ENCODE measurements at places on chromosomes 1 and 21.

DNA sequence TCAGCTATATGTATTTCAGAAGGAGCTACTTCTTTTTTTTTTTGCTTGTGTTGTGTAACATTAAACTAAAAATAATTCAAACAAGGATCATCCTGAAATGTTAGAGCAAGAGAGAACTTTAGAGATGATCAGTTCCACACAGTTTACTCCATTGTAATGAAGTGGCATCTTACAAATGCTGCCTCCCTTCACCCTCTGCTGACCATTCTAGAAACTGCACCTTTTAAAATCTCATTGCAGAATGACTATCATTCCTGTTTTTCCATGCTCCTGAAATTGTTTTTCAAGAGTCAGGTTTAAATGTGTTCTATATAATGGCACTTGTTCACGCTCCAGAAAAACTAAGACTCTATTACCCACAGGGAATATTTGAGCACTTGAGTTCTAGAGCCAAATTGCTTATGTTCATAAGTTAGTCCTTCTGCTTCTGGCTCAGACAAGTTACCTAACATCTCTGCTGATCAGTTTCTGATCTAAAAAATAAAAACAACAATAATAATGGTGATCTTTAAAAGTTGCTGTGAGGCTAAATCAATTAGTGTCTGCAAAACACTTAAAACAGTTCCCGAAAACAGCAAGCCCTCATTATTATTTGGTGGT lies 21.5 kb upstream of the SLC44A5 start:
- DNase-seq = no peak

- no peak for DNase-seq
These were observed 529.5 kb downstream of the KCNT2 start for GRCh38 chr1:196078691-196079090.

DNA sequence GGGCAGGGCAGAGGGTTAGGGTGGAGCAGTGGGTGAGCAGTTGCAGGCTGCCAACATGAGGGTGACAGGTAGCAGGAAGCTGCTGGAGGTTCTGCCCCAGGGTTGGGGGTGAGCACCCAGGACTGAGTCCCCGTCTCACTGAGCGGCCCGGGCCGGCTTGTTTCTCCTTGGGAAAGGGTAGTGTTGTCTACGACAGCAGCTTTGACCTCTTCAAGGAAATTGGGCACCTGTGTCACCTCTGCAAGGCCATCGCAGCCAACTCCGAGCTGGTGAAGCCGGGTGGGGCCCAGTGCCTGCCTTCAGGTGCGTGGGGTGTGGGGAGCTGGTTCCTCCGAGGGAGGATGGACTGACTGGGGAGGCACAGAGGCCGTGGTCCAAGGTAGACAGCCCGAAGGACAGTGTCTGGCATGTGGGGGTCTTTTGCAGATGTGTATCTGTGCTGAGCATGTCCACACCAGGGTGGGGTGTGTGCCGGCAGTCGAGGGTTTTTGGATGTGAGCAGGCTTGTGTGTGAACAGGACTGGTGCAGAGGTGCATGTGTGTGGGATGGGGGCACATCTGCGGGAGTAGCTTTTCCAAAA lies 51.9 kb downstream of the DISP3 start:
- no peak for DNase-seq

DNA sequence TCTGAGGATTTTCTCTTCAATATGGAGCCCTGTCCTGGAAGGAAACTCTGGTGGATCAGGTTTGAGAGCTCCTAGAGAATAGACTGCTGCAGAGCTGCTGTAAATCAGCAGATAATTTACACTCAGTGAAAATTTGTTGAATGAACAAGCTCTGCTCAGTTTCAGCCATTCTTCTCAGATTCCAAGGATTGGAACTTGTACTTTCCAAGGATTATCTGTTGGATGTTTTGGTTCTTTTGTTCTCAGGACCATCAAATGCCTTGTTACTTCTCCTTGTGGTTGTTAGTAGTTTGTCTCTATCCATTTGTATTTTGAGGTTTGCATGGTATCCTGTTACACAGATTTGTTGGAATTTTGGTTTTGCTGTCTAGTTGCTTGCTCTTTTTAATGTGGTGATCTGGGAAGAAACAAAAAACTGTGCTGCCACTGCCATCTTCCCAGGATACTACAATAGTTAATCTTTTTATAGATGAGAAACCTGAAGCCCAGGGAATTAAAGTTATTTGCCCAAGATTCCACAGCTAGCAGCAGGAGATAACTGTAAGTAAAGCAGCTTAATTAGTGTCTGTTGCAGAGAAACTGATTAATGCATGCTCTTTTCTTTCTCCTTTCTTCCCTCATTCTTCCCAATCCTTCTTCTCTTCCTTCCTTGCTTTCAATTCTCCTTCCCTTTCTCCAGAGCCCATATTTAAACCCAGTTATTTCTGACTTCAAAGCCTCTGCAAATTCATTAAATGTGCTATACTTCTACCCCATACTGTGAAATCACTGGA lies 21.7 kb upstream of the KIFAP3 start:
- no peak for DNase-seq

DNA sequence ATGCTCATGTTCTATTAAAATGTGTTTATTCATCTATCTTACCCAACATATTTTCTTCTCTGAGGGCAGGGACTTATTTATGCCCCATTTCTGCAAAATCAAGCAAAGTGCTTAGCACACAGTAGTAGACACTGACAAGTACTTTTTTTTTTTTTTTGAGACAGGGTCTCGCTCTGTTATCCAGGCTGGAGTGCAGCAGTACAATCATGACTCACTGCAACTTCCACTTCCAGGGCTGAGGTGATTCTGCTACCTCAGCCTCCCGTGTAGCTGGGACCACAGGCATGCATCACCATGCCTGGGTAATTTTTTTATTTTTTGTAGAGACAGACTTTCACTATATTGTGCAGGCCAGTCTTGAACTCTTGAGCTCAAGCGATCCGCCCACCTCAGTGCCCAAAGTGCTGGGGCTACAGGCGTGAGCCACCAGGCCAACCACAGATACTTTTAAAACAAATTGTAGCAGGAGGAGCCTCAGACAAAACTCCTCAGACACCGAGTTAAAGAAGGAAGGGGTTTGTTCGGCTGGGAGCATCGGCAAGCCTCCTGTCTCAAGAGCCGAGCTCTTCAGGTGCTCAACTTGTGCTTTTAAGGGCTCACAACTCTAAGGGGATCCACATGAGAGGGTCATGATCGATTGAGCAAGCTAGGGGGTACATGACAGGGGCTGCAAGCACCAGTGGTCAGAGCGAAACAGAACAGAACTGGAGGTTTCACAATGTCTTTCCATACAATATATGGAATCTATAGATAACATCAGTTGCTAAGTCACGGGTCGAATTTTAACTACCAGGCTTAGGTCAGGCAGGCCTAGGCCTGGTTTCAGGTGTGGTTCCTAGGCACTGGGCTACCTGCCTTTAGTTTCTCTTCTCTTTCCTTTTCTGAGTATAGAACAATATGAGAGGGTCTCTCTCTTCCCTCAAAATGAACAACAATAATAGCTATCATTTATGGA lies 5.7 kb upstream of the TMEM167B start:
- no peak for DNase-seq

GRCh38 chr21:37742532-37742931 lies 173.7 kb downstream of the KCNJ6 start:
- DNase-seq = no peak

- DNase-seq = no peak
These were observed 11.4 kb downstream of the SLC45A3 start for GRCh38 chr1:205668951-205669340.

GRCh38 chr1:16172964-16173446 lies 17.1 kb upstream of the EPHA2 start:
- no peak for DNase-seq

GRCh38 chr1:12386130-12386529 lies 156.3 kb downstream of the VPS13D start:
- peak; percentile 79 for DNase-seq

DNA sequence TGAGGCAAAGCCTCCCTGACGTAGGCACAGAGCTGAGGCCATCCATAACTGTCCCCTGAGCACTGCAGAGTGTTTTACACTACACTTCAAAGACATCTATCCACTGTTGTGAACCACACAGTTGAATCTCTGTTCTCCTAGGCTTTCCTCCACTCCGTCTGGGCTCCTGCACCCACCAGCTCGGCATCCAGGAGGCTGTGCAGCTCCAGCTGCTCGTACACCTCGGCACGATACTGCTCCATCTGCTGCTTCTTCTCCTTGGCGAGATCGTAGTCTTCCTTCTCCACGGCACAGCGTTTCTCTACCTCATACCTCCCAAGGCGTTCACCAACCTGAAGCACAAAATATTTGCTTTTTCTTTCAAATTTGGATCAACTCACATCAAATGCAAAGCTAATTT lies 18.2 kb downstream of the CEP104 start:
- DNase-seq = no peak

GRCh38 chr1:201709564-201710295 lies 119.2 kb upstream of the IPO9 start:
- peak; percentile 29 for DNase-seq

DNA sequence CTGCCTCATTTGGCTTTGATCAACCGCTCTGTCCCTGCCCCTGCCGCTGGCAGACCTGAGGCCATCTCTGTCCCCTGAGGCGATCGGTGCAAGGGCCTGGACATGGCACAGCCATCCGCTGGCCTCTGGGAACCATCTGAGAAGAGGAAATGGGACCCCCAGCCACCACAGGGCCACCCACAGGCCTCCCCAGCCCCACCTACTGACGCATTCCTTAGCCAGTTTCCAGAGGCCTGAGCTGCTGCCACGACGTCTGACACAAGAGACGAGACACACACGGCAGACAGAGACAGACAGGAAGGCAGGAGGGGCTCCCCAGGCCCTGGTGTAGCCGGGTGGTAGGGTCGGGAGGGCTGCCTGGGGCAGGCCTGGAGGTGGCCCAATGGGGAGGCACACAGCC lies 37.3 kb upstream of the EDN2 start:
- no peak for DNase-seq

GRCh38 chr1:93603106-93603505 lies 78.5 kb downstream of the BCAR3 start:
- DNase-seq = no peak

DNA sequence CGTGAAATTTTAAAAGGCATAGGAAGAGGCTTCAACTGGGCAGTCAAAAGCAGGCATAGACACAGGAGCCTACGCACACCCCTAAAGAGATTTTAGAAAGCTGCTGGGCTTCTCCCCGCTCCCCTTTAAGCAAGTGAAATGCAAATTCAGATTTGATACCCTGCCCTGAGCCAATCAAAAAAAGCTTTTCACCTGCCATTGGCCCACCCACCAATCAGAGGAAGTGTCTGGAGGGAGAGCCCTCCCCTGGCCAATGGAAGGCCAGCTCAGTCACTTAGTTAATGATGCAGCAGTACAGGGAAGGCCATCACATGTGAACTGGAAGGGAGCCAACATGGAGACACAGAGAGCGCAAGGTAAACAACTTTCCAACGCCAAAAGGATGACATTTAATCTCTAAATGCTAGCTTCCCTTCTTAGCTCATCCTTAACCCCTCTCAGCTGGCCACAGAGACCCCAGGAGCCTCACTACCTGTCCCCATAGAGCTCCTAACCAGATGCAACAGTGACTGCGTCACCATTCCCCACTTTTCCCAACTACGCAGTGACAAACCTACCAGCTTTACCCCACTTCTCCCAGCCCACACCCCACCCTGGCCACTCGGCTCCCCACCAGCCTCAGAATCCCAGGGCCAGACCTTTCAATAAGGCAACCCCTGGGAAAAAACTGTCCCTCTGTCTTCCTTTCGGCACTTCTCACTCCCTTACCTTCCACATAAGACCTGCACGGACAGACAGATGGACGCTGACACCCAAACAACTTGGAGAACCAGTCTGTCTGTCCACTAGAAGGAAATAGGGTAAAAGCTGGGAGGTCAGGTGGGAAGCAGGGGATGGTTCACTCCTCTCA lies 71.0 kb downstream of the CD46 start:
- peak; percentile 86 for DNase-seq

GRCh38 chr1:219039017-219039681 lies 134.5 kb upstream of the LYPLAL1 start:
- no peak for DNase-seq

DNA sequence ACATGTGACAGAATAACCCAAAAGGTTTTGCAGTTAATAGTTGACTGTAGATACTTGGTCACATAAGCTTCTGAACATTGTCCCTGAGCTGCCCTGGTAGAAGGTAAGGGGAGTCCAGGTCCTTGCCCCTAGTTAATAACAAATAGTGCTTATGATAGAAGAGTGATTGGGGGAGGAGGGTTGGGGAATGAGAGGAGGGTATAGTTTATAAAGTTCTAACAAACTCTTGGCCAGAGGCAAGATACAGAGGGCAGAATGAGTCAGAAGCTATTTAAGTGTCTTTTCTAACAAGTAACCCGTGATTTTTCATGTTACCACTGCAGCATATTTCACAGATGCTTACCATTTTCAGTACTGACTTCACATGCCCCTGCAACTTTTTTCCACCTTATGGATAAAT lies 26.7 kb upstream of the MYOCOS start:
- DNase-seq = no peak

DNA sequence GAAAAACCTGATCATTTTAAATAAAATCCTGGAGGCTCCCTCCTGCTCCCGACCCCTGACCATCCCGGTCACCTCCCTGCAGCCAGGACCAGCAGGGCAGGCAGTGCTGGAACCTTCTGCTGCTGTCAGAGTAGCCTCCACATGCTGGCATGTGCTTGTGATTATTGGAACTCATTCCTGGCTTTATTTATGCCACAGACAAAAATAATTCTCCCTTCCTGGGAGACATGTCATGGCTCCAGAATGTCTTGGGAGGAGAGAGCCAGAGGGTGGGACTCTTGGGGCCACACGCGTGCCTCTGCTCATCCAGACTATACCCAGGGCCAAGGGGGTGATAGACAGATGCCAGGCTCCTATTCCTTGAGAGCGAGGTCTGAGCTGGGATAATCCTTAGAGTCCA lies 183.6 kb upstream of the RAB4A start:
- DNase-seq = no peak

DNA sequence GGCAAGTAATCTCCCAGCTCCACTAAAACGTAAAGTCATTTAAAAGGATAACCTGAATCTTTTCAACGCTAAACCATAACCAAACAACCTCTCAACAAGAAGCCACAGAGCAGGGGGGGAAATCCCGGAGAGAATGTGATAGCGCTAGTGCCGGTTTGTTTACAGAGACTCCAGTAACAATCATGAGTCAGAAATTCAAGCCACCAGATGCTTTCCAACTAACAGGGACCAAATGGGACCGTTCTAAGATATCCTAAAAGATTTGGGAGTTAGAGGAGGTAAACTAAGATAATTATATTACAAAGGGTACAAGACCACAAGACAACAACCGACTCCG lies 825 bp downstream of the DCAF8 start:
- DNase-seq = peak; percentile 91

DNA sequence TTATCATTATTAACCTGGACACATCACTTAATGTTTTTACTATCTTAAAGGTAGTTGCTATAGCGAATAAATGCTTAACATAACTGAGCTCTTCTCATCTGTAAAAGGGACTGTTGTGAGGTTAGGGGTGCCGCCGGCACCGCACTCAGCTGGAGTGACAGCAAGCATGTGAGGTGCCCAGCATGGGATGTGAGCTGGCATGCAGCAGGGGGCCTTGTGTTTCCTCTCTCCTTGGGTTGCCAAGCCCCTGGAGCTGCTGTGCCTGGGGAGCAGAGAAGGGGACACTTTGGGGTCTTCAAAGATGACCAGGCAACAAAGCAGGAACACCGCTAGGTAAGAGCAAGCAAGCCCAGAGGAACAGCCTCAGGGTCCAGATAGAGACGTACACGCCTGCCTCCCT lies 2.1 kb upstream of the ZC3H12A start:
- DNase-seq = no peak

- DNase-seq = no peak
These were observed 21.2 kb upstream of the EPRS1 start for GRCh38 chr1:220067269-220068204.

GRCh38 chr1:78096017-78096416 lies 50.3 kb downstream of the GIPC2 start:
- DNase-seq = no peak
